ENCODE measurements at places on chromosomes 11 and 22.

DNA sequence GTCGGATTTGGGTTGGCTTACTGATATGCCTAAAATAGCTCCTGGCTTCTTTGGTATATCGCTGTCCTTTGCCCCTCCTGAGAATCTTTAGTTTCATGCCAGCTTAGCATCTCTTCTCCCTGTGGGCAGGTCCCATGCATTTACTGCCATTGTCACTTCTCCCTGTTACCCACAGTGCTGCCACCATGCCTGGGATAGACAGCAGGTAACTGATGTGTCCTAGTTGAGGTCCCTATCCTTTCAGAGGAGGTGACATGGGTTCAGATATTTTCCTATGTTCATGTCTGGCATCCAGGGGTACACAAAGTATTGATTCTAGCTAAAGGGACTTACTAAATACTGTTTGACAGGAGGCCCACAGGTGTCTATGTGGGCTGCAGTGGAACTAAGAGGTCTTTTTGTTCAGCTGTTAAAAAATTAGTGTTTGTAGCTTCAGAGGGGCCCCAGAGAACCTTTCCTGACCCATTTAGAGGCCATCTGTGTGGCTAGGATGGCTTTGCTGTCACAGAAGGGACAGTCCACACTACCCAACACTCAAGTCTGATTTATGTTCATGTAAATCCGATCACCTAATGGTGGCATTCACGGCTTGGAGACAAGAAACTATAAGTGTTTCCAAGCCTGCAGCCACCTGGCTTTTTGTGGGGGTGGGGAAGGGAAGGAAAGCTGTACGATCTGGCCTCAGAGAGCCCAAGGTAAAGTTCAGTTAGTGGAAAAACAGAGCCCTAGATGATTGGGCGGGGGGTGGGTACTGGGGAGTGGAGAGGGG is 8.5 kb downstream of the TIMP3 start:
- DNase-seq = no peak

GRCh38 chr11:10322401-10322800 is 17.5 kb downstream of the ADM start:
- DNase-seq = no peak

DNA sequence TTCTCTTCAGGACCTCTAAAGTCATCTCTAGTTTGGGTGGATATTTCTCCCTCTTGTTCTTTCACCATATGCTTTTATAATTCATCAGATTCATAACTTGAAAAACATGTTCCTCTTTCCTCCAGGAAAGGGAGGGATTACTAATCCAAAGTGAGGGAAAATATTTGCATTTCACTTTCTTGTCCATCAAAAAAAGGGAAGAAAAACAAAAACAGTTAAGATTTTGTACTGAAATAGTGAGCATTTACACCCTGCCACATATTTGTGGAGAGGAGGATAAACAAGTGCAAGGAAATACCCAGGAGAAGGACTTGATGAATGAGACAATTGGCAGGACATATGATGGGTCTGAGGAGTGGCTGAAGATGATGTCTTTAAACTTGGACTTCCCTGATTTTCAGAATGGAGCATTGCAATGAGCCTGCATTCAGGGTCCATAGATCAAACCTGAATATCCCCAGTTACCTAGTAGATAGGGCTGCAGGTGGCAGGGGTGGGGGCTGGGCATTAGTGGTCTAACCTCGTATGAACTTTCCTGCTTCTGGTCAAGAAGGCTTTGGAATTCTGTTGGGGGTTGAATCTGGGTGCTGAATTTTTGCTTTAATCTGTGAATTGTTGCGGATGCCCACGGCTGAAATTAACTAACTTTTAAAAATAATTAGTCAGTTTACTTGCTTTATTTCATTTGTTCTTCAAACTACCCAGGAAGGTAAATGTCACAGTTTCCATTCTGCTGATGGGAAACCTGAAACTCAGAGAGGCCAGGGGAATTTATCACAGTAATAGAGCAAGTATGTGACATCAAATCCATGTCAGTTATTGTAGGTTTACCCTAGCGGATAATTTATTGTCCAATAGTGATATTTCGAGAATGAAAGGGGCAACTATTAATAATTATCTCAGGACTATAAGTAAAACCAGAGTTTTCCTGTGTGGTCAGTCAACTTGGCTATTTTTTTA is 36.9 kb upstream of the TMEM123 start:
- DNase-seq = no peak

GRCh38 chr22:20388200-20388599 is 5.8 kb upstream of the ZNF74 start:
- no peak for DNase-seq

DNA sequence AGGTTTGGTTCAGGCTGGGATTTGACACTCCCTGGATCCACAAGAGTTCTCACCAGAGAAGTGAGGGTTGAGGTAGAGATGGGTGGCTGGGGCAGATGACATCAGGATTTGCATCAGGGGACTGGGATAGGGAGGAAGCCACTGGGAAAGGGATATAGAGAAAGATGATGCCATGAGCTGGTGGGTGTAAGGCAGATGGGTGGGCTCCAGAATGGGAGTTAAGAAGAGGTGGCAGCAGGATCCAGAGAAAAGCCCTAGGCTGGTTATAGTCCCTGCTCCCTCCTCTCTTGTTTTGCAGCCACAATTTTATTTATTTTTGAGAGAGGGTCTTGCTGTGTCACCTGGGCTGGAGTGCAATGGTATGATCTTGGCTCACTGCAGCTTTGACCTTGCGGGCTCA is 1.8 kb upstream of the C1QTNF4 start:
- DNase-seq = no peak

DNA sequence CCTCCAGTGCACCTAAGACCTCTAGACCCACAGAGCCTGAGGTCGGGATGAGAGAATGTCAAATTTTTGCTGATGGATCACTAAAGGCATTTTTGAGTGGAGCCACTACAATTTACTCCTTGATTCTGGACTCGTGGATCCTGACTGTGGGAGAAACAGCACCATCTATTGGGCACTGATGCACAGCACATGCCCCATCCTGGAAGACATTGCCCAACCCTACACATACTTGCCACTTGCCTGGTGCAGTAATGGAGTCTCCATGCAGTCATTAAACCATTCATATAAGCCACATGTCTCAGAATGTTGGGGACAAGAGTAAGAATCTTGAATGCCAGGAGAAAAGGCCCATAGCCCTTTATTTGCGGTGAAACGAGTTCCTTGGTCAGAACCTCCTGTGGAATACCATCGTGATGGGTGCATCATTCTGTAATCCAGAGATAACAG is 103.9 kb downstream of the GGTLC2 start:
- DNase-seq = peak; percentile 21

DNA sequence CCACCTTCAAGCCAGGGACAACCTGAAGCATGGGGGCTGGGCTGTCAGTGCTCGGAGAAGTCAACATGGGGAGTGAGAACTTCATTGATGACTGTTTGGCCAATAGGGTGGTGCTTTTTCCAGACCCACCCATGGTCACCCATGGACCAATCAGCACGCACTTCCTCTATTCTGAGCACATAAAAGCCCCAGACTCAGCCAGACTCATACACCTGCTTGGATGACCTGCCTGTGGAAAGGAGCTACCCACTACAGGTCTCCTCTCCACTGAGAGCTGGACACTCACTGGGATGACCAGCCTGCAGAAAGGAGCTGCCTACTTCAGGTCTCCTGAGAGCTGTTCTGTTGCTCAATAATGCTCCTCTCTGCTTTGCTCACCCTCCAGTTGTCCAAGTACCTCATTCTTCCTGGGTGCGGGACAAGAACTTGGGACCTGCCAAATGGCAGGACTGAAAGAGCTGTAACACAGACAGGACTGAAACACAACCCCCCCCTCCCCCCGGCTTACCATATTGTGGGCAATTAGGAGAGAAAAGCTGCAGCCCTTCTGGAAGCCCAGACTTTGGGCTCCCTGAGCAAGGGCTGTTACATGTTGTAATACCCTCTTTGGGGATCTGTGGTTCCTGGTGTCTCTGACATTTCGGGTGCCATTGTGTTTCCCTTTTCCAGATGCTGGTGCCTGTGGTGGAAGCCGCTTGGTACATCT is 44.4 kb upstream of the WNT11 start:
- no peak for DNase-seq

- no peak for DNase-seq
These were observed 112.9 kb downstream of the KIF18A start for GRCh38 chr11:27995083-27995482.
